ENCODE measurements at places on chromosomes 2 and 18.

DNA sequence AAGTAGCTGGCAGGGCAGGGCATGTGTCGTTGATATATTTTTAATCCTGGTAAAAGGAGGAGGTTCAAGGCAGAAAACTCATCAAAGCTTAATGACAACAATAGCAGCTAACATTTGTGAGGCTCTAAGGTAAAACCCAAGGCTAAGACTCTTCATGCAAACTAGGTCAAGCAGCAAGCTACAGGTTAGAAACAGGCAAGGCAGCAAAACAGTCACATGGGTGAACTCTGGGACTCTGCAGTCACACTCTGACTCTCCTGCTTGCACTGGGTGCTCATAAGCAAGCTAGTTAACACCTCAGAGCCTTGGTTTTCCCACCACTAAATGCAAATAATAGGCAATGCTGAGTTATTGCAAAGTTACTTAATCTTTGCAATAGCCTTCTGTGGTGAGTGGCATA lies 7.9 kb downstream of the IL1RN start:
- no peaks in the 10 kb centered on the region for H3K36me3 ChIP-seq
- H3K4me1 ChIP-seq: peaks cover 3% of the 10 kb centered on the region
- no peak overlapping the region for H3K27ac ChIP-seq
- no peak overlapping the region for H3K4me3 ChIP-seq
- peak; percentile 33 for DNase-seq

GRCh38 chr2:28405537-28405936 lies 12.9 kb downstream of the FOSL2 start:
- no peak overlapping the region for H3K27ac ChIP-seq
- peaks cover 4% of the 10 kb centered on the region for H3K4me1 ChIP-seq
- no peak overlapping the region for H3K4me3 ChIP-seq
- H3K27me3 ChIP-seq: no peaks in the 10 kb centered on the region

DNA sequence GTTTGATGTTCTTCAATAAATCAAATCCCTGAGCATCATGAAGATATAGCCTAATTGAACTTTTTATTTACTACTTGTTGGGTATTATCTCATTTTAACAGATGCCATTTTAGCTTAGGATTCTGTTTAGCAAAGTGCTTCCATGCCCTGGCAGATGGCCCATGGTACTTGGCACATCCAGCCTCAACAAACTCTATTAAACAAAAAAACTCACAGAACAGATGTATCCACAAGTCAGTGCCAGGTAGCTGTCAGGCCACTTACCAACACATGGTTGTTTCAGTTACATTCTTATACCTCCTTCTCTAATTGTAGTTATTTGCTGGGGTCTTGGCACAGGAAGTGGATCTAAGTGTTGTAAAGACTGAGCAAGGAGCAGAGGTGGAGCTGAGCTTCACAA lies 29.6 kb downstream of the GAD1 start:
- no peaks in the 10 kb centered on the region for H3K36me3 ChIP-seq
- H3K27me3 ChIP-seq: peaks cover 5% of the 10 kb centered on the region
- no peak for DNase-seq
- no peak overlapping the region for H3K4me3 ChIP-seq
- H3K4me1 ChIP-seq: no peaks in the 10 kb centered on the region
- no peak overlapping the region for H3K27ac ChIP-seq

- H3K27me3 ChIP-seq: no peaks in the 10 kb centered on the region
- no peak for DNase-seq
- no peaks in the 10 kb centered on the region for H3K36me3 ChIP-seq
- H3K27ac ChIP-seq: no peak overlapping the region
These were observed 42.0 kb downstream of the CTNNA2 start for GRCh38 chr2:79554899-79555298.

DNA sequence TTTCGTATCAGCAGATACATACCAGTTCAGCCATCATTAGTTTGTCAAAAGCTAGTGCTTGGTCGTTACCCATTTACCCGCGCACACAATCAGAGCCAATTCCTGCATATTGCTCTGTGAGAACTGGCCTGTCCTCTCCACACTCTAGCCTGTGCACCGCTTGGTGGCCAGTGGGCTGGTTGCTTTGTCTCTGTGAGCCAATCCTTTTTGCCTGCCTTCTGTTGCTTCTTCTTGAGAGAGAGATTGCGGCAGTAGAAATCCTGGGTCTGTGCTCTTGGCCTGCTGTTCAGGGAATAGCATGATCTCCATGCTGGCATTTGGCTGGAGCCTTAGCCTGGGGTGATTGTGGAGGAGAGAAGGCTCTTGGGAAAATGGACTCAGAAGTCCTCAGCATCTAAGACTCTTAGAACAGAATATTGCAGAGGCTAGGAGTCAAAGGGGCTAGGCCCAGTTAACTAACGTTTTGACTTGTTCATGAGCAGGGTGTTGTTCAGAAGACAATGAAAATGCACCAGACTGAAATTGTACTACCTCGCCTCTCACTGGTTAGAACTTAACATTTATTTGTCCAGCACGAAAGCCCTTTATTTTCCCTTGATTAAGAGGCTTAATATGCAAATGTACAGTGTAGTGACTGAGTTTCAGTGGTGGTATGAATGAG lies 37.1 kb downstream of the MAP4K4 start:
- no peaks in the 10 kb centered on the region for H3K27me3 ChIP-seq
- DNase-seq: no peak
- H3K4me1 ChIP-seq: peaks cover 25% of the 10 kb centered on the region
- H3K36me3 ChIP-seq: no peaks in the 10 kb centered on the region
- no peak overlapping the region for H3K27ac ChIP-seq

- H3K27ac ChIP-seq: no peak overlapping the region
- no peaks in the 10 kb centered on the region for H3K4me1 ChIP-seq
These were observed 452.6 kb upstream of the PKDCC start for GRCh38 chr2:41595240-41595639.

GRCh38 chr18:26940744-26941398 lies 75.4 kb upstream of the AQP4 start:
- H3K4me3 ChIP-seq: no peak overlapping the region
- H3K4me1 ChIP-seq: no peaks in the 10 kb centered on the region
- H3K36me3 ChIP-seq: no peaks in the 10 kb centered on the region
- no peaks in the 10 kb centered on the region for H3K27me3 ChIP-seq

GRCh38 chr2:151297882-151298281 lies 8.4 kb upstream of the NMI start:
- DNase-seq: no peak
- H3K27me3 ChIP-seq: no peaks in the 10 kb centered on the region
- no peak overlapping the region for H3K4me3 ChIP-seq
- H3K36me3 ChIP-seq: no peaks in the 10 kb centered on the region
- H3K27ac ChIP-seq: no peak overlapping the region

- DNase-seq: peak; percentile 10
- H3K27me3 ChIP-seq: no peaks in the 10 kb centered on the region
- H3K27ac ChIP-seq: no peak overlapping the region
- no peak overlapping the region for H3K4me3 ChIP-seq
These were observed 52.7 kb upstream of the SCYGR2 start for GRCh38 chr2:227545990-227546389.

DNA sequence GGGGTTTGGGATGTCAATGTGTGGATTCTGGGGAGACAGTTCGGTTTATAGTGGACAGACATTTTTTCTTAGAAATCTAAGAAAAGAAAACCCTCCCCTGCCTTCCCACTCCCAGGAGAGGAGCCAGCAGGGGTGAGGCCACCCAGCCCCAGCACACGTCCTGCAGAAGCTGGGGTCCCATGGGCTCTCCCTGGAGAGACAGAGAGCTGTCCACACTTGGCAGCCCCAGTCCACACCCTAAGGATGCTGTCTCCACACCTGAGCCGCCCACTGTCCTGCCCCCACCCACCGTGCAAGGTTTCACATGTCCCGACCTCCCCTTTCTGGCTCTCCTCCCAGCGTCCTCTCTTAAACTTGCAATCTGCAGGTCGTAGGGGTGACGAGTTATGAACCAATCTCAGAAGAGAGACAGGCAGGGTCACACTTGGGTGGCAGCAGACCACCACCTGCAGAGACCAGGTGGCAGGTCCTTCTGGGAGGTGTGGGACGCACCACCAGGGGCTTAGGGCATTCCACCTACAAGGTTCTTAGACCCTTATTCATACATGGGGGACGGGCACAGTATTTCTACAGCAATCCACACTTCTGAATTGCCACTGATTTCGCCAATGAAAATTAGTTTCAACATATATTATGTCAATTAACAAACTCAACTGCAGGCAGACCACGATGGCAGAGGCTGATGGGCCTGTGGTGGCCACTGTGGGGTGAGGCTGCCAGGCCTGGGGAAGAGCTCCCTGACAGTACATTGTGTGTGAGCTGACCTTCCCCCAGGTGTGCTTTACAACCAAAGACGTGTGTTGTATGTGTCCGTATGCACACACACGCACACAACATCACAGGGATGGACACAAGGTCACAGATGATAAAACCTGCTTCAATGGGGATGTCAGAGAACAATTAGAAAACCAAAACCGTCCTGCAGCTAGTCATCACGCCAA lies 158.5 kb downstream of the TPO start:
- H3K4me3 ChIP-seq: no peak overlapping the region
- no peak for DNase-seq
- no peaks in the 10 kb centered on the region for H3K4me1 ChIP-seq
- H3K36me3 ChIP-seq: no peaks in the 10 kb centered on the region

GRCh38 chr18:33641141-33641540 lies 63.1 kb downstream of the ASXL3 start:
- H3K4me3 ChIP-seq: no peak overlapping the region
- DNase-seq: no peak
- H3K27ac ChIP-seq: no peak overlapping the region

DNA sequence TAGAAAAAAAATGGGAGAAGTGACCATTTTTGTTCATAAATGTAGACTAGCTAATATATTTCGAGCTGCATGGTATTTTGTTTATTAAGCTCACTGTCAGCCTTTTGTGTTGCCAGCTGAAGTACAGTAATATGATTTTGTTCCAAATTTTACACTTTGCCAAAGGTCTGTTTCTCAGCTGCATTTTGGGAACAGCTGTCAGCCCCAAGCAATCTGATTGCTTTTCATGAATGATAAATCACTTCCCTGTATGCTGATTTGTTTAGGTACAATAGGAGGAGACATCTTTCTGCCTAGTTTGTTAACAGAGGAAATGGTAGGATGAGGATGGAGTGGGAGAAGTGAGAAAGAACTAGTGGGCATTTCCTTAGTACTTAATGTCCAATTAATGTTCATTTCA lies 79.3 kb downstream of the NABP1 start:
- no peak for DNase-seq
- H3K27ac ChIP-seq: no peak overlapping the region
- no peaks in the 10 kb centered on the region for H3K36me3 ChIP-seq
- no peaks in the 10 kb centered on the region for H3K4me1 ChIP-seq
- H3K4me3 ChIP-seq: no peak overlapping the region
- H3K27me3 ChIP-seq: no peaks in the 10 kb centered on the region

DNA sequence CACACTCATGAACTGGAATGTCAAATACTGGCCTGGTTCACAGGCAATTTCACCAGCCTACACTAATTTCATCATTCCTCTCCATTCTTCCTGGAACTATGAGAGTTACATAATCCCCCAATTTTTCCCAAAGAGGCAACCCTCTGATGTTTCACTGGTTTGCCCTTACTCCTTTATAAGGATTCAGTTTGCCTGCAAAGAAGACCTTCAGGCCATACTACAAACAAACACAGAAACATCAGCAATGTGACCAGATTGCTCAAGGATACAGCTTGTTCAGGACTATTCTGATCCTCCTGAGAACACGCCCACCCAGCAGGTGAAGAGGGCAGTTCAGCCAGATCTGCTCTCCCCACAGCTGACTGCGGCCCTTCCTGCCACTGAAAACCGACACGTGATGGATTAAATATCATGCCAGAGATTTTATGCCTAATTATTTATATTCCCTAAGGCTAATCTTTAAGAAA lies 215.5 kb downstream of the ETAA1 start:
- no peaks in the 10 kb centered on the region for H3K27me3 ChIP-seq
- DNase-seq: no peak
- no peaks in the 10 kb centered on the region for H3K36me3 ChIP-seq
- no peak overlapping the region for H3K27ac ChIP-seq
- no peak overlapping the region for H3K4me3 ChIP-seq
